Right atrium auricular region (tissue), 2 donors: ENCODE measurements at places on chromosomes 6 and 20. TPM values are rescaled to one million over a fixed set of nuclear protein-coding genes. Genes with fewer than 3 reads are reported as not detected.

HMGN4 gene
- total RNA-seq, result 36.1 TPM

SDCBP2 gene
- total RNA-seq, result 2.9 TPM

GLP1R gene
- 5.8 TPM for total RNA-seq

HTR1E gene
- total RNA-seq, result not detected

RBM39 gene
- 106 TPM for total RNA-seq

EDN3 gene
- total RNA-seq, result not detected

MACROD2 gene
- 0.94 TPM for total RNA-seq

DNAH8 gene
- total RNA-seq, result 0.04 TPM

ZNF391 gene
- 0.89 TPM for total RNA-seq

CCM2L gene
- total RNA-seq, result 6.0 TPM

MYO6 gene
- total RNA-seq, result 5.9 TPM

RHAG gene
- total RNA-seq, result 1.3 TPM

NOTCH4 gene
- total RNA-seq, result 22.5 TPM

NHSL1 gene
- 41.6 TPM for total RNA-seq

FOXA2 gene
- not detected for total RNA-seq

STMND1 gene
- not detected for total RNA-seq

CD83 gene
- total RNA-seq, result 1.7 TPM

RBBP8NL gene
- total RNA-seq, result not detected

DACT2 gene
- total RNA-seq, result 1.5 TPM

RAET1E gene
- 4.3 TPM for total RNA-seq

CFAP61 gene
- 1.0 TPM for total RNA-seq

SLC25A27 gene
- total RNA-seq, result 7.5 TPM

ADGRB3 gene
- total RNA-seq, result 1.3 TPM

IL17A gene
- not detected for total RNA-seq

PBOV1 gene
- not detected for total RNA-seq

HIVEP1 gene
- total RNA-seq, result 18.8 TPM

C6orf141 gene
- total RNA-seq, result not detected

CDH4 gene
- 0.94 TPM for total RNA-seq

ETV7 gene
- 0.33 TPM for total RNA-seq

SSTR4 gene
- not detected for total RNA-seq

PAX1 gene
- not detected for total RNA-seq

C20orf141 gene
- not detected for total RNA-seq

BPIFA1 gene
- not detected for total RNA-seq

FAM217A gene
- not detected for total RNA-seq

RAB23 gene
- total RNA-seq, result 8.6 TPM

SGK1 gene
- 155 TPM for total RNA-seq

AHI1 gene
- 8.5 TPM for total RNA-seq

LGSN gene
- not detected for total RNA-seq

GRM1 gene
- 0.08 TPM for total RNA-seq

TLDC2 gene
- not detected for total RNA-seq
